CD4-positive, alpha-beta T cell (primary cell): ENCODE measurements at places on chromosomes 13 and 19.

DNA sequence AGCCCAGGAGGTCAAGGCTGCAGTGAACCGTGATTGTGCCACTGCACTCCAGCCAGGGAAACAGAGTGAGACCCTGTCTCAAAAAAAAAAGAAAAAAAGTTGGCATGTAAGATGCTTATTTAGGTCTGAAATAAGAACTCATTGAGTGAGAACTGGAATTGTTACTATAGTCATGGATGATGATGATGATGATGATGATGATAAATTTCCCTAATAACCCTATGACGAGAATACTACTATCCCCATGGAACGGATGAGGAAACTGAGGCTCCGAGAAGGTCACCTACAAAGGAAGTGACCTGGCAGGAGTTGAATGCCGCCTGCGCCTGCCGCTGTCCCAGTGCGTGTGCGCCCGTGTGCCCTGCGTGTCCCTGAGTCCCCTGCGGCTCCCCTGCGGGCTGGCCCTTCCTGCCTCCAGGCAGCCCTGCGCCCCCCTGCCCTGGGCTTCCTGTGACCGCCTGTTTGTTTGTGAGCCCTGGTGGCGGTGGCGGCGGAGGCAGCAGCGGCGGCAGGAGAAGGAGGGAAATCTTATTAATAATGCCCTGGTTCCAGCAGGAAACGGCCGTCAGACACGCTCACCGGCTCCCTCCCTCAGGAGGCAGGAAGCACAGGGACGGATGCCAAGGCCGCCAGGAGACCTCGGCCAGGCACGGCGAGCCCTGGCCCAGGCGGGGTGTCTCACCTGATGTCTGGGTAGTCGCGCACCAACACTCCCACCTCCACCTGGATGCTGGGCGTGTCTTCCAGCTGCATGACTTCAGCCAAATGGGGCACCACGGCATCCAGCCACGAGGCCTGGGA lies 29.6 kb downstream of the EXOC3L2 start:
- no peak for DNase-seq

- no peak for DNase-seq
Measured at GRCh38 chr19:6378041-6378440, 2.3 kb upstream of the PSPN start.

GRCh38 chr13:113209336-113209758 lies at the start of gene CUL4A:
Gene CUL4A (plus strand): TSS chr13:113209613. CDS start chr13:113209628, 15 bp downstream.
- DNase-seq: peak; percentile 51

GRCh38 chr13:101007245-101007644 lies 332.6 kb upstream of the TMTC4 start:
- no peak for DNase-seq

DNA sequence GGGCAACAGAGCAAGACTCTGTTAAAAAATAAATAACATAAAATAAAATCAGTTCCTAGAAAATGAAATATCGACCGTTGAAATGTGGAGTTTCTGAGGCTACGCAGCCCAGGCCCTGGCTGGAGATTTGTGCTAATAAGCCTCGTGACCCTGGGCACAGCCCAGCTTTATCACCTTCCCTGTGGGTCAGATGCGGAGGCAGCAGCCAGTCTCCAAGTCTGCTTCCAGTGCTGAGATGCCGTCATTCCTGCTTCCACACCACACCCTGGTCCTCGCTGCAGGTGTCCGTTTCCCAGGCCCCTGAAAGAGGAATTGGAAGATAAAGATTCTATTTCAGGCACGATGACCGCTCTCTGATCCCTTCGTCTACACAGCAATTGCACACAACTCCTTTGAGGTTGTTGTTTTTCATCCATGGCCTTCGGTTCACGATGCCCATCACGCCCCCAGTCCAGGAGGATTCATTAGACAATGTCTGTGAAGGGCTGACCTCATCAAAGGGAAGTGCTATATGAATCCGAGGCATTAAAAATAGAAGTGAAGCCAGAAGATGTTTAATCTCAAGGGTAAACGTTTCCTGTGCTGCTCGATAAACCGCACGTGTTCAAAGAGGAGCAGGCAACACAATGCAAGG lies 48.3 kb upstream of the ATP11A start:
- no peak for DNase-seq

- DNase-seq: no peak
Measured at GRCh38 chr19:47786566-47786965, 8.1 kb downstream of the SELENOW start.

DNA sequence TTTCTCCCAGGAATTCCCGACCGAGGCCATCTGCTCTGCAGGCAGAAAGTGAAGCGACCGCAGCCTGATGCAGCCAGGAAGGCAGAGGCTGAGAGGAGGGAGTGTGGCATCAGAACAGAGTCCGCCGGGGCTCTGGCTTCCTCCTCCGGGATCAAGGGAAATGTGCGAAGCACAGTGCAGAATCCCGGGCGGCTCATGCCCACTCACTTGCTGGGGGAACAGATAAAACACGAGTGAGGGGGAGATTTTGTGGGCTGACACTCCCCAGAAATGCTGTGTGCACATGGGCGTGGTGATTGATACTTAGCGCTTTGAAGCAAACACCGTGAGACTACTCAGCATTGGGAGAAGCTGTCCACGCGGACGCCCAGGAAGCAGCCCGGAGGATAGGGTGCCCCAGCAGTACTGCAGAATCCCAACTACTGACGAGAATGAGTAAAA lies 75.3 kb upstream of the POMP start:
- no peak for DNase-seq

- DNase-seq: no peak
Measured at GRCh38 chr19:36120092-36120983, 5.1 kb downstream of the TBCB start.

DNA sequence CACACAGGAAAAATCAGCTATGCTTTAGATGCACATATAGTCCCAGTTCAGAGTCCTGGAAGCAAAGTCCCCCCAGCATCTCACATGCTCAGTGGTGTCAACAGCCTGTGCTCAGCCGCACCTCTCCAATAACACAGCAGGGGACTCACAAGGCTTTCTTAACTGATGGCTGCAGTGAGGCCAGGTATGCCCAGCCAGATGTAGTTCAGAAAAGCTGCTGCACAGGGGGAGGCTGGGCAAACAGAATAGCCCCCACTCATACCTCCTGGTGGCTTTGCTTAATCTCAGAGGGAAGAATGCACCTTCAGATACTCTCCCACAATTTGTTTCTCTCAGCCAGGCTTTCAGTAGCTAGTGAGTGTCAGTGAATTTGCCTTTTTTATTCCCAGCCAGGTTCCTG lies 33.4 kb downstream of the FAM124A start:
- no peak for DNase-seq
